ENCODE measurements at places on chromosomes 1 and 21.

DNA sequence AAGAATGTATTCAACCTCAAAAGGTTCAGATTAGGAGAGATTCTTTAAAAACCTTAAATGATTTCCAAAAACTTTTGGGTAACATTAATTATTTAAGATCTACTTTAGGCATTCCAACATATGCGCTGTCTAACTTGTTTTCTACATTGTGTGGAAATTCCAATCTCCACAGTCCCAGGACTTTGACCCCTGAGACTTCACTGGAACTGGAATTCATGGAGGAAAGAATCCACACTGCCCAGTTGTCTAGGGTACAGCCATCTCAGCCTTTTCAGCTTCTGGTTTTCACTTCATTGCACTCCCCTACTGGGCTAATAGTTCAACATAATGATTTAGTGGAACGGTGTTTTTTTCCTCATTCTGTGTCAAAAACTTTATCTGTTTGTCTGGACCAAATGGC is 161.5 kb downstream of the IER5 start:
- DNase-seq, result no peak

GRCh38 chr1:14090531-14090930 is 390.5 kb downstream of the PRDM2 start:
- no peak for DNase-seq

DNA sequence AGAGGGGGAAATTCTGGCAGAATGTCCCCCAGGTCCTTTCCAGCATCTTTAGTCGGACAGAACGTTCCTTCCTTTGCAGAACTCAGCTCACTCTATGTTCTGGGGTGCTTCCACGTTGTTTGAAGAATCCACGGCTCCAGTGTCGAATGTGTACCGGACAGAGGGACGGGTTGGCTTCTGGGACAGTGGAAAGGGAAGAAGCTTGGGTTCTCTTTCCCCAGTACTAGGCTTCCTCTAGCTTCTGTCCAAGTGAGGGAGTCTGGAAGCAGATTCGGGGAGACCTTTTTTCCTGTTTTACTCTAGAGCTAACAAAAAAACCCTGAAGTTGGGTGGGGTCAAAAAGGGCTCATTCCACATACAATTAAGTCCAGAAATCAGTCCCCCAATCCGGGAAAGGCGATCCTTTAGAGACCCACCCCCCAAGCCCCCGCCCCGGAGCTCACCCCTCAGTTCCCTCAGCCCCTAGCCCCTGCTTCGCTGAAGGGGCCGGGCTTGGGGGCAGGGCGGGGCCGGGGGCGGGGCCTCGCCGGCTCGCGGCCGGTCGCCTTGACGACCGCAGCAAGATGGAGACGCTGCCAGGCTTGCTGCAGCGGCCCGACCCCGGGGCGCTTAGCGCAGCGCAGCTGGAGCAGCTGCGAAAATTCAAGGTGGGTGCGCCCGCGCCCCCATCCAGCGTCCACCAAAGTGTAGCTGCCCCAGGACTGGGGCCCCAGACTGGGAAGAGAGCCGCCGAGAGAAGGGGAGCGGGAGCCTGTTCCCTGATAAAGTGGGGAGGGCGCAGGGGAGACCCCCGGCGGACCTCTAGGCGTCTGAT is at the start of gene RIIAD1:
Gene RIIAD1 (plus strand): TSS at position 549 of the 814 bp plus-strand sequence. CDS start 15 bp downstream, at position 564.
- DNase-seq, result no peak

DNA sequence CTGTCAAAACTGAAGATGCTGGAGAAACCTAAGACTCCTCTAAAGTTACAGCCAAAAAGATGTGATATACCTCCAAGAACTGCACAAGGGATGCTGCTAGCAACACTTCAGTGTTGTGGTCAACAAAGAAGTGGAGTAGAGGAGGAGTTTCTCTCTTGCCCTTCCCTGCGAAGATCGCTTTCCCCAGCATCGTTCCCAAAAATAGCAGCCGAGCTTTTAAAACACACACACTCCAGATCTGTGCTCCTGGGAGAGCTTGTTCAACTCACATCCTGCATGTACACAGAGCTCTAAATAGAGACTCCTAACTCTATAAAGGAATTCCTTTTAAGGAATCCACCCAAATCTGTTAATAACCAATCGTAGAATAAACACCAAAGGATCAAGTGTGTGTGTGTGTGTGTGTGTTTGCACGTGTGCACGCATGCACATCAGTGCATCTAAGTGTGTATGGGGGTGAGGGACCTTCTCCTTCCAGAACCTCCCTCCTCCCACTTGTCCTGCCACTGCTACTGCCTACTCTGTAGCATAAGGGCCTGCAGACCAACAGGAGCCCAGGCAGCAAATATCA is 58.5 kb downstream of the PSMG1 start:
- DNase-seq, result no peak

- DNase-seq, result no peak
Measured at GRCh38 chr1:171179318-171180227, 5.5 kb upstream of the FMO2 start.

GRCh38 chr1:204962742-204963632 is 80.0 kb upstream of the CNTN2 start:
- DNase-seq, result no peak

GRCh38 chr1:193662030-193662429 is 475.6 kb upstream of the B3GALT2 start:
- DNase-seq, result no peak

DNA sequence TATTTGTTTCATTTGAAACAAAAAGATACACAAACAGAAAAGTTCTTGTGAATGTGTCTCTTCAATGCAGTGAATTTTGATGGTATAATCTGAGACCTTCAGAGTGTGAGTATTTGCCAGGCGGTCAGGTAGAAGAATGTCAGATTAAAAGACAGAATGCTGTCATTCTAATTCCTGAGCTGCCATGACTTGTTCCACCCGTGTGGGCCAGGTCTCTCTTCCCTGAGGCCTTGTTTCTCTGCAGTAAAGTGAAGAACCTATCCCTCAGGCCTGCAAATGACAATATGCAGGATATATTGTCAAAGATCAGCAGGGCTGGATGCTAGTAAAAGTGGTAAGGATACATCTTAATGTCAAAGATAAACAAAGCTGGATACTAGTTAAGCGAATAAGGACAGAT is 111.4 kb downstream of the ZP4 start:
- DNase-seq, result no peak

DNA sequence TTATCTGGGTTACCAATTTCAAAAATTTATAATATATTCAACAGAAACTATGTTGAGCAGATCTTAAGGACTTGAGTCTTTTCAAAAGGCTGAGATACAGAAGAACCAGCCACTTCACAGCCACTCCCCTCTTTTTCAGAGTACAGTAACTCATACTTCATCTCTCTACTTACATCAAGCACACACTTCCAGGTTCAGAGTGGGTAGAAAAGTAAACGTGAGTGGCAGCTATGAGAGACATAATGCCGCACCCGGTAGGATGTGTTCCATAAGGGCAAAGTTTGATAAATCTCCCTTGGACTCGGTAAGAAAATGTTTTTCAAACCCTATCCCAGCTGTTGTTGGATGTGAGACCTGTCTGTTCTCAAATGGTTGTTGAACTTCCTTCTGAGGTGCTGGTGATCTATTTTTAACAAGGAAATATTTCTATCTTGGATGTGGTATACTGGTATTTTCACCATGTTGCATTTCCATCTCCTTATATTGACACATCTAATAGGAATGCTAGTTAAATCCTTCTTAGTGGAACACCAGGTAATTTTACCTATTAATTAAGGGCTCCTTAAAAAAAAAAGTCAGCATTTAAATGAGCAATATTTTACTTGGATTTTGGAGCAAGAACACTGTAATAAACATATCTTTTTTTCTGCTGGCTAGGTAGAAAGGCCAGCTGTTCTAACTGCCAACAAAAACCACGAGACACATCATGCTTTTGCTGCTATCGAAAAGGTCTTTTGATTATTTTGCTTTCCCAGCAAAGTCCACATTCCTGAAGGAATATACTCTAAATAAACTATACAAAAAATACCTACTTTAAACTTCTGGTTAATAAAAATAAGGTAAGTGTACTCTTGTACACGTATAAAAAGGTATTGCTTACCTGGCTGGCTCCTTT is 28.2 kb downstream of the CNN3 start:
- no peak for DNase-seq

- DNase-seq, result no peak
Measured at GRCh38 chr1:213985209-213986019, 2.4 kb upstream of the PROX1 start.

DNA sequence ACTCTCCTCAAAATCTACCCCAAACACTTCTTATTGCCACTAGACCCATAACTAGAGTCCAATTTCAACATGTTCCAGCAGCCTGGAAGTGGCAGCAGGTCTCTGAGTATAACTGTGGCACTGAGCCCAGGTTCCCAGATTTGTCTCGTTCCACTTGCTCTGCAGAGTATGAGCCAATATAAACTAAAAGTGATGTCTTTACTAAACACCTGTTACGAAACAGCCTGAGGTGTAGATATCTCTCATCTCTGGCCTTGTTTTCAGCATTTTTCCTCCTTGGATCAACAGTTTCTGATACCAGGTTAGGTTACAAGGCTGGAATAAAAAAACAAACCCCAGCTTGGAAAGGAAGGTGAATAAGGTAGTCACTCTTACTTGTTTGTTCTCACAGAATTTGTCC is 25.2 kb upstream of the PRDX6 start:
- DNase-seq, result no peak

DNA sequence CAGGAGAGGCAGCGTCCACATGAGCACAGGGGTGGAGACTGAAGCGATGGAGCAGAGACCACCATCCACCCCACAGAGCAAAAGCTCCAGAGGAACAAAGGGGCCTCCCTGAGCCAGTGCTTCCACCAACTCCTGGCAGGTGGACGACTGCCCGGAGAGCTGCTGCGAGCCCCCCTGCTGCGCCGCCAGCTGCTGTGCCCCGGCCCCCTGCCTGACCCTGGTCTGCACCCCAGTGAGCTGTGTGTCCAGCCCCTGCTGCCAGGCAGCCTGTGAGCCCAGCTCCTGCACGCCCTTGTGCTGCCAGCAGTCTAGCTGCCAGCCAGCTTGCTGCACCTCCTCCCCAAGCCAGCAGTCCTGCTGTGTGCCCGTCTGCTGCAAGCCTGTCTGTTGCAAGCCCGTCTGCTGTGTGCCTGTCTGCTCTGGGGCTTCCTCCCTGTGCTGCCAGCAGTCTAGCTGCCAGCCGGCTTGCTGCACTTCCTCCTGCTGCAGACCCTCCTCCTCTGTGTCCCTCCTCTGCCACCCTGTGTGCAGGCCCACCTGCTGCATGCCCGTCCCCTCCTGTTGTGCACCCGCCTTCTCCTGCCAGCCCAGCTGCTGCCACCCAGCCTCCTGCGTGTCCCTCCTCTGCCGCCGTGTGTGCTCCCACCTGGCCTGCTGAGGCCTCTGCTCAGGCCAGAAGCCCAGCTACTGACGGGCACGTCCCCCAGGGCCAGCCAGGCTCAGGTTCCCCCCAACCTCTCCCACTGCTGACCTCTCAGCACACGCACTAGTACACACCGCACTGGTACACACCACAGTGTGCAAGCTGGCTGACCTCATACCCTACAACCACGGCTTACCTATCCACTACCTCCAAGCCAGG is 5.4 kb downstream of the KRTAP10-12 start:
- DNase-seq, result no peak

DNA sequence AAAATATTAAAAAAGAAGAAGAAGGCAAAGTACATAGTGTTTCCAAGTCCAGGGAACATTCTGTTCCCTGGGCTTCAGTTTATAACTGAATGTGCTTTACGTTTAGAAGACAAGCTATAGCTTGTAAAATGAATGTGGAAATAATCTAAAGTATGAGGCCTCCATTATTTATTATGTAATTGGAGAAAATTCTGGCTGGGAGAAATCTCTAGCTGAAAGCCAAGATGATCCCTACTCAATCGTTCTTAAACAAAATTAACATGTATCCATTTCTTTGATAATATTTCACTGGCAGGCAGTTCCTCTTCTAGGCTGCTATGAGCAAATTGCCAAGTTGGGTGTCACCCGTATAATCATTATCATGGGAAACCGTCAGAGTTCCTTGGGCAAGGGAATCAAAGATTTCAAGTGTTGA is 52.2 kb upstream of the ETS2 start:
- no peak for DNase-seq

GRCh38 chr1:233982827-233983518 is 78.5 kb downstream of the SLC35F3 start:
- DNase-seq, result no peak

GRCh38 chr1:59039551-59039950 is 255.7 kb upstream of the JUN start:
- DNase-seq, result no peak

- no peak for DNase-seq
Measured at GRCh38 chr1:230827081-230827681, 41.1 kb downstream of the C1orf198 start.

GRCh38 chr1:67393737-67394136 is 36.5 kb downstream of the SERBP1 start:
- DNase-seq, result no peak

- no peak for DNase-seq
Measured at GRCh38 chr1:241331328-241332036, 25.5 kb downstream of the RGS7 start.
